Hematopoietic multipotent progenitor cell treated with erythropoietin and hydrocortisone succinate and interleukin-3 and kit ligand, for 6 days (in vitro differentiated cells): ENCODE measurements at places on chromosomes 16 and 17.
A peak's percentile ranks its signal among the peaks of the same experiment; 100 is the strongest.

- DNase-seq = no peak
These were observed 62.6 kb downstream of the KSR1 start for GRCh38 chr17:27518545-27519521.

- peak; percentile 19 for DNase-seq
These were observed 59.6 kb downstream of the ZZEF1 start for GRCh38 chr17:4083187-4083586.

- peak; percentile 30 for DNase-seq
These were observed 4.7 kb downstream of the PFAS start for GRCh38 chr17:8253801-8254200.

DNA sequence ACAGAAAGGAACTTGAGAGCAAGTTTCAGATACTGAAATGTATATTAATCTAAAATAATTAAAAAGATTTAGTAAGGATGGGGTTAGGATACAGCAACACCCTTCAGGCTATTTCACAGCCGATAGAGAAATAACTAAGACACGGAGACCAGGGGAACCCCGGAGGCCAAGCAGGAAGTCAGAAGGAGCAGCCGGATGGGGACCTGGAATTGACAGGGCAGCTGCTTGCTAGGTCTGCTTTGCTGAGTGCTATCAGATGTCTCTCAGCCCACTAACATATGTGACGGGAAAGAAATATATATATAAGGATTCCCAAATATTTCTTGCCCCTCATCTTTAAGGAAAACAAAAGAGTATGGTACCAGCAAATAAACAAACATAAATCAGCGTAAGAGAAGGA lies 154.1 kb upstream of the CDH5 start:
- DNase-seq = no peak

DNA sequence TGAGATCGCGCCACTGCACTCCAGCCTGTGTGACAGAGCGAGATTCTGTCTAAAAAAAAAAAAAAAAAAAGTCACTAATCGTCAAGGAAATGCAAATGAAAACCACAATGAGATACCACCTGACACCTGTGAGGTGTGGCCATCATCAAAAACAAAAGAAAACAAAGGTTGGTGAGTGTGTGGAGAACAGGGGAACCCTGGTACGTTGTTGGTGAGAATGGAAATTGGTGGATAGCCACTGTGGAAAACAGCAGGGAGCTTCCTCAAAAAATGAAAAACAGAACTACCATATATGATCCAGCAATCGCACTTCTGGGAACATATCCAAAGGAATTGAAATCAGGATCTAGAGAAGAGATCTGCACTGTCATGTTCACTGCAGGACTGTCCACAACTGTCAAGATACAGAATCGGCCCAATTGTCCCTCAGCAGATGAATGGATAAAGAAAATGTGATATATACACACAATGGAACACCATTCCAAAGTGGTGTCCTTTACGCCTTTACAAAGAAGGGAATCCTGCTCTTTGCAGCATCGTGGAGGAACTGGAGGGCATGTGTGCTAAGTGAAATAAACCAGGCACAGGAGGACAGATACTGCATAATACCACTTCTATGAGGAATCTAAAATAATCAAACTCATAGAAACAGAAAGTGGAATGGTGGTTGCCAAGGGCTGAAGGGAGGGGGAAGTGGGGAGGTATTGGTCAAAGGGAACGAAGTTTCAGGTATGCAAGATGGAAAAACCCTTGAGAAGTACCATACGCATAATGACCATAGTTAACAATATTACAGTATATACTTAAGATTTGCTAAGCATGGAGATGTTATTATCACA lies 63.5 kb upstream of the PLCG2 start:
- no peak for DNase-seq

- DNase-seq = no peak
These were observed 121.9 kb upstream of the PLCG2 start for GRCh38 chr16:81657224-81657623.

- no peak for DNase-seq
These were observed 29.1 kb downstream of the TUBD1 start for GRCh38 chr17:59863616-59864015.

DNA sequence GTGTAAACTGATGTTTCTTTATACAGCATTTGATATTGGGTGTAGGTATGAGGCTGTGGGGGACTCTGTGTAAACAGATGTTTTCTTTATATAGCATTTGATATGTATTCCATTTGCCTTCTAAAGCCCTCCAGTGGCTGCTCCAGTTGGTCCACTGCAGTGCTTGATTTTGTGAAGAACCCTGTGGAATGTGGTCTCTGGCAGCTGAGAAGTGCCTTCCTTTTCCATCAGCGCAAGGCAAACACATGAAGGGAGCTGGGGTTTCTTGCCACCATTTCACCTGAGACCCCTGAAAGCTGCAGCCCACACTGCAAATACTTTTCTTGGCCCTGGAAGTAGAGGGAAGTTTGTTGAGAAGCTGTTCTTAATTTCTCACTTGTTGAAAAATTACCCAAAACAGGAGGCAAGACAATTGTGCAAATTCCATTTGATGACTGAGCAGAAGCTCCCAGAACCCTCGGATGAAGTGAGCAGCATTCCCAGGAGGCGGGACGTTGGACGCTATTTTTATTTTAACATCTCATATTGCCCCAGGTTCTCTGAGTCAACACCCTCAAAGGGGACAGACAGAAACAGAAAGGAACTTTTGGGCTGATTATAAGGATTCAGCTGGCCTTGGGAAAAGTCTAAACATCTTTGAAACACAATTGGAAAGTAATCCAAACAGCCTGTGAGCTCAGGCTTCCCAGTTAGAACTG lies 158.5 kb upstream of the RPH3AL start:
- DNase-seq = no peak

GRCh38 chr16:27561216-27561615 lies 11.3 kb downstream of the KATNIP start:
- DNase-seq = no peak

DNA sequence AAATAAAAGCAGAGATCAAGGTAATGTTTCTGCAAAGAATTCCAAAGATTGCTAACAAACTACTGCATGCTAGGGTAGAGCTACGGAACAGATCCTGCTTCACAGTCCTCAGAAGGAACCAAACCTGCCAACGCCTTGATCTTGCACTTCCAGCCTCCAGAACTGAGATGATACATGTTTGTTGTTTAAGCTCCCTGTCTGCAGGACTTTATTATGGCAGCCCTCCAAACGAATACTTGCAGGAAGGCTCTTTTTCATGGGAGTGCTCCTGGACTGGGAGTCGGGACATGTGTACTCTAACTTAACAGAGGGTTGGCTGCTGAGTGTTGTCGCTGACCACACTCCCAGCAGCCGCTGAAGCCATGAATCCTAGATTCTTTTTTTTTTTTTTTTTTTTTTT lies 808.8 kb upstream of the EEF2KMT start:
- no peak for DNase-seq

- DNase-seq = no peak
These were observed 81.7 kb downstream of the GOSR1 start for GRCh38 chr17:30558686-30559545.

- no peak for DNase-seq
These were observed 26.1 kb downstream of the RCVRN start for GRCh38 chr17:9878786-9879525.

GRCh38 chr17:43517161-43517560 lies 29.0 kb downstream of the ETV4 start:
- no peak for DNase-seq

DNA sequence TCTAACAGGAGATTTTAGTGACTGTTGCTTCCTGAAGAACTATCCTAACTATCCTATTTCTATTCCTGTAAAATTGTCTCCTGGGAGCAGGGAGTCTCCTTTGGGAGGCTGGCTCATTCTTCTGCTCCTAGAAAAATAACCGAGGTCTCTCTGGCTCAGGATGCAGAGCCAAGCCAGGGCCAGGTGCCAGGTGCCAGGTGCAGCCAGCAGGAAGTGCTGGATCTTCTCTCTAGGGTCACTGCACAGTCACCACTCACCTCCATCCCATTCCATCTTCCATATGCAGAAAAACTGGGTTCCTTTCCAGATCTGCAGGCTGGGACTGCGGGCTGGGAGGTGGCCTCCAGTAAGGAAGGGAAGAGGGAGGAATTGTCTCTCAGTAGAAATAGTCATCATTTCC lies 3.8 kb upstream of the TMC7 start:
- no peak for DNase-seq

DNA sequence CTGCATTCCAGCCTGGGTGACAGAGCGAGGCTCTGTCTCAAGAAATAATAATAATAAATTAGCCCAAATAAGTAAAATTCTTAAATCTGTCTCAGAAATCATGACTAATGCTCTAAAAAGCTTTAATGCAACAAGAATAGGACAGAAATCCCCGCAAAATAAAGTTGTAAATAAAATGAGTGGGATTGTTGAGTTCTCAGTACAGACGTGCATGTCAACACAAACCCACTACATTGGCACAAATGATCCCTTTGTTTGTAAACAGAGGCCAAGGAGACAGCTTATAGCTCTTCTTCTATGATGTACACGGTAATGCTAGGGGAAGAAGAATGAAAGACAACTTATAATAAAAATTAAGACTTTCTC lies 6.0 kb downstream of the STAT5B start:
- DNase-seq = no peak

GRCh38 chr16:24971718-24972117 lies 43.5 kb downstream of the ARHGAP17 start:
- DNase-seq = no peak

- peak; percentile 97 for DNase-seq
These were observed 21.8 kb downstream of the CEP131 start for GRCh38 chr17:81200695-81201580.

DNA sequence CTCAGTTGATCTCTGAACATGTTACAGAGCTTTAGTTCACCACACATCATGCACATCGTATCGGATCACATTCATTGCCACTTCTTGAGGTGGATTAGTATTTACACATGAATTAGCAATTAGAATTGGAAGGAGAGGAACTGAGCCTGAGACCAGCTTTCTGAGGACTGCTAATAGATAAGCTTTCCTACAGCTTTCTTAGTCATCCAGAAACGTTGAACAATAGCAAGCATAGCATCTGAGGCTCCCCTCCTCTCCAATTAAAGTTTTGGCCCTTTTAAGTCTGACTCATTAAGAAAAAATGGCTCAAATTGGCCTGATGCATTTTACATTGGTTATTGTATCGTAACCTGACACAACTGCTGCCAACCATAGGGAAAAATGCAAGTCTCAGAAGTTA lies 1130.4 kb downstream of the CDH8 start:
- no peak for DNase-seq

- DNase-seq = peak; percentile 19
These were observed 27.2 kb upstream of the MEAK7 start for GRCh38 chr16:84531671-84532111.

DNA sequence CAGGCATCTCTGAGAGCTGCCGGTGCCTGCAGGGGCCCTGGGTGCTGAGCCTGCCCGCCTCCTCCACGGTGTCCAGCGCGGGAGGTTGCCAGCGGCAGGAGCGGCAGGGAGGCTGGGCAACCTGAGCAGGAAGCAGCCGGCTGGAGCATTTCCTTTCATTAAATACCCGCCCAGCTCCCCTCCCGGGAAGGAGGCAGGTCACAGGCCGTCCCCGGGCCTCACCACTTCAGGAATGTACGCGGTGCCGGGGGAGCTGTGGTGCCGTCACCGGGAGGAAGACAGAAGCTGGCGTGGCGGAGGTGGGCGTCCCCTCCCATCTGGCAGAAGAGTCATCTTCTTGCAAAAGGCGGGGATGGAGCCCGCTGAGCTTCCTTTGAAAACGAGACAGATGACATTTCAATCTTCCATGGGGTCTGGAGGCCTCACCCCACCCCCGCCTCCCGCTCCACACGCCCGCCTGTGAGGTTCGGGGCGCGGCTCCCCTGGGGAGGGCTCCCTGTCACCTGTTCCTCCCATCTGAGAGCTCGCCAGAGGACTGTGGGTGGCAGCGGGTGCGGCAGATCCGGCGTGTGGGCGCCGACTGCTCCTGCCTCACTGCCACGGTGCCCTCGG lies 16.0 kb downstream of the SOX8 start:
- no peak for DNase-seq

DNA sequence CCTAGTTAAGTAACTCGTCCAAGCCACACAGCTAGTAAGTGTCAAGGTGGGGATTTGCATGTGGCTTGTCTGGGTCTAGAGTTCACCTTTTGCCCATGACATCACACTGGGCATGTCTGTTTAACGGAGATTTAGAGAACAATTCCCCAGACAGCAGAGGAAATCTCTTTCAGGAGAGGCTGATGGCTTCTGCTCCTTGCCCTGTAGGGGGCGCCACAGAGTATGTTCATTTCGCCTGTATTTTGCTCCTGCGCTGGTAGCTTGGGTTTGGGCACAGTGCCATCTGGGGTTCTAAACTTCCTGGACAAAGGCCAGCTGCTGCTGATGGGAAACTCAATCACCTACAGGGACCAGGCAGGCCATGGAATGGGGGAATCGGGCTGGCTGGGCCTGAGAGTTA lies 20.4 kb downstream of the OTOA start:
- DNase-seq = peak; percentile 64

- no peak for DNase-seq
These were observed 251.7 kb downstream of the CPPED1 start for GRCh38 chr16:12551946-12552345.

GRCh38 chr17:48148029-48148770 lies 40.6 kb downstream of the SNX11 start:
- peak; percentile 51 for DNase-seq

DNA sequence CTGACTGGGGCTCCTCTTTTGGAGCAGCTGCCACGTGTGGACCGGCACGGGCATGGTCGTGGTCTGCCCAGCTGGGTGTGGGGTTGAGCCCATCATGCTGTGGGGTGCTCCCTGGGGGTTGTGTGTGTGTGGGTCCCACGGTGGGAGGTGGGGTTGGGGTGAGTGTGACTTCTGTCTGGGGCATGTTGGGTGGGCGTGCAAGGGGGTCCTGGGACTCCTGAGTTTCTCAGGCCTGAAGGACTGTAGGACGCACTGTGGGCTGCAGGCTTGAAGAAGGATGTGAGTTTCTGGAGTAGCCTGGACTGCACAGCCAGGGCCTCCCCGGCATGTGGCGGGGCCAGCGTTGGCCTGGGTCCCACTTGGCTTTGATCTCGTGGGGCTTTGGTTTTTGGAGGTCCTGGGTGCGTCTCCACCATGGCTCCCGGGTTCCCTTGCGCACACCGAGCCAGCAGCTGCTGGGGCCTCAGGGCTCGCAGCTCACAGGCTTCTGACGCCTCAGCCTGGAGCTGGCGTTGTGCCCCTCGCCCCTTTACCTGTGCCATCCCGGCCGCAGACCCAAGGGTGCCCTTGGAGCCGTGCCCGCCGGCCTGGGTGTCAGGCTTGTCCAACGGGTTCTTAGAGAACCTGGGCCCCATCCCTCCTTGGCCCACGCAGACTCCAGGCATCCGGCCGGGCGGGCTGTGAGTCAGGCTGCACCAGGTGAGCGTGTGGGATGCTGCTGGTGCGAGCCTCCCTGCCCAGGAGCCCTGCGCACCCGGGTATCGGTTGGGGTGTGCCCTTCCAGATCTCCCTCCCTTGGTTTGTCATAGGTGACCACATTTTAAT lies 34.4 kb upstream of the ZNF750 start:
- no peak for DNase-seq

GRCh38 chr17:69757688-69758430 lies 317.2 kb upstream of the KCNJ16 start:
- no peak for DNase-seq
